KBM-7 (cell line): ENCODE measurements at places on chromosomes 13 and 19.

DNA sequence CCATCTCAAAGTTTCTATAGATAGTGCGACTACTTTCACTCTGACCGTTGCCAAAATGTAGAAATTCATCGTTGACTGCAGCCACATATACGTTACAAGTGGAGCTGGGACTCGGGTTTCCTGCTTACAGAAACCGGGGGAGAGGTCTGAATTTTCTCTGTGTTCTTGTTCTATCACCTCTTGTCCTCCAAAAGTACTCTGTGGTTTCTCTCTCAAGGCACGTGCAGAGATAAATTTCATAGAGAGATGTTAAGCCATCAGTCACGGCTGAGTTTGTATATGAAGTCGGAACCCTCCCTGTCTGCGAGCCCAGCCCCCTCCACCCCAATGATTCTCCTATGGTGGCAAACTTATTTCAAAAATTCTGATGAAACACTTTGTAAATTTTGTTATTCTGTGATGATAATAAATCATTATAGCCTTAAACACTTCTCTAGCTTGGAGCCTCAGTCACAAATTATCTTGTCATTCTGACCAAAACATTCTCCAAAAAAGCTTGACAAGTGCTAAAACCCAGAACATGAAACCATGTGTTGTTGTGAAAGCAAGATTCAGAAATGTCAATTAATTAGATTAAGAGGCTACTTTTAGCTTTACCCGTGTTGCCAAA is 87.5 kb downstream of the TSHZ3 start:
- no peak for DNase-seq

GRCh38 chr13:99522298-99522697 is 21.0 kb downstream of the TM9SF2 start:
- no peak for DNase-seq

DNA sequence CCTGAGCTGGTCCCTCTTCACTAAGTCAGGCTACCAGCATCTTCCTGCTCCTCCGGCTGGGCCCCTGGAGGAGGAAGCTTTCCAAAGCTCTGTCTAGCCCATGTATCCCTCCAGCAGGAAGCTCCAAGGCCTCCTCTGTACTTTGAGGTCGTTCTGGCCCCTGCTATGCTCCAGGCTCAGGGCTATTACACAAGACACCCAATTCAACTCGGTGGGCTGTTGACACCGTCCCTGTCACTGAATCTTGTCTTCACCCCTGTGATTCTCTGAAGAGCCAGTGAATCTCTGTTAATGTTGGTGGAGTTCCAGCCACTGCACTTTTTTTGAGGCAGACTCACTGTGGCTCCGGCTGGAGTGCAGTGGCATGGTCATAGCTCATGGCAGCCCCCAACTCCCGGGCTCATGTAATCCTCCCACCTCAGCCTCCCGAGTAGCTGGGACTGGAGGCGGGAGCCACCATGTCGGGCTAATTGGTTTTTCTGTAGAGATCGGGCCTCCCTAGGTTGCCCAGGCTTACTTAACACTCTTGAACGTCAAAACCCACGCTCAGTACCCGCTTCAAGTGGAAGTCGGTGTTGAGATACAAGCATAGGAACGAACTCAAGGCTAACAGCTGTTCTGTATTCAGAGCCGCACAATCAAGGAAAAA is 512 bp upstream of the REX1BD start:
- no peak for DNase-seq

- DNase-seq, result no peak
Measured at GRCh38 chr19:39778763-39779162, at the start of gene LEUTX. Gene LEUTX (plus strand): TSS chr19:39778854. CDS start chr19:39778921, 67 bp downstream.

GRCh38 chr19:38918526-38918925 is 6.5 kb upstream of the CCER2 start:
- DNase-seq, result no peak

- DNase-seq, result no peak
Measured at GRCh38 chr13:89115307-89115706, 1444.1 kb downstream of the SLITRK5 start.

DNA sequence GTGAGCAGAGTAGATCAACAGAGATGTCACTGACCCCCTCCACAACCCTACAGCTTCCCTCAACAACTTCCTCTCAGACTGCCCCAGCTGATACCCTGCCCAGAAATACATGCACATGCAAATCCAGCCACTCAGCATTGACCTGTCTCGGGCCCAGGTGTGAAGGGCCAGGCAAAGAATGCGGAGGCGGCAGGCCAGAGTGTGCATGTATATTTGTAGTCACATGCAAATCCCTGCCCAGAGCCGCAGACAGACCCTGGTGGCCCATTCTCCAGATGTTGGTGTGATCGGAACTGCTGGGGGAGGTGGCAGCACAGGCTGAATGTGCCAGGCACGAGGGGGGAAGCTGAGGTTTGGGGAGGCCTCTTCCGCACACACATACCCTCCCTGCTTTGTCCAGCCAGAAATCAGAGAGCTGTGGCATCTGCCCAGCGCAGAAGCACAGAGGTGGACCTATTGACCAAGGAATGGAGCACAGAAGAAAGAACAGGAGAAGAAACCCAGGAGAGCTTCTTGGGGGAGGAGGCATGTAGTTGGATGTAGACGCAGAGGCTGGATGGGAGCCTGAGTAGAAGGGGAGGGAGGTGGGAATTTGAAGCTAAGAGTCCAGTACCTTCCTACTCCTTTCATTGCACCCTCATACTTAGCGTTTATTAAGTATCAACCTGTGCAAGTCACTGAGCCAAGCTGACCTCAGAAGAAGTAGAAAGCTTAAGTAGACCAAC is 14.4 kb downstream of the MEF2B start:
- no peak for DNase-seq

DNA sequence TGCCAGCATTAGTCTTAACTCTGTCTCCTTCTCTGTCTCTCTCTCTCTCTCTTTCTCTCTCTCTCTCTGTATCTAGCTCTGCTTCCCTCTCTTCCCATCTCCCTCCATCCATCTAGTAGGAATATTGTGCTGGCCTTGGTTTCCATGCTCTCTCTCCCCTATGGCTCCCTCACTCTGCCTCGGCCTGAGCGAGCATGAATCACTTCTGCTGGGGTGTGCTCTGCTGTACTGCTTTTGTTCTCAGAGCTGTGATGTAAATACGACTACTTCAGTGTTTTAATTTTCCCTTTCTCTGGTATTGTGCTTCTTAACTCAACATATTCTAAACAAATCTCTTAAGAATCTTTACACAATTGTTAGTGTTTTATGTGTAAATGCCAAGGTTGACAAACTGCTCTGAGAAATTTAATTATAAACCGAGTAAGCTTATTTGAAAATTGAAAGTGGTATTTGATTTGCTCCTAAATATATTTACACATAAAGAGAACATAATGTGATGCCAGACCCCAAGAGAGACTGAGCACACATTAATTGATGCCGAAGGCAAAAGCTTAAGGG is 211.5 kb upstream of the KL start:
- no peak for DNase-seq

GRCh38 chr13:43005460-43006236 is 13.6 kb upstream of the EPSTI1 start:
- DNase-seq, result no peak

- peak; percentile 65 for DNase-seq
Measured at GRCh38 chr19:41928221-41928683, at the start of gene ERFL. Gene ERFL (minus strand): TSS chr19:41928449. CDS start chr19:41912919, 15,530 bp downstream.

GRCh38 chr13:114024603-114025404 is 50.9 kb upstream of the C13orf46 start:
- DNase-seq, result no peak

- peak; percentile 5 for DNase-seq
Measured at GRCh38 chr13:20667857-20668437, 35.6 kb upstream of the IL17D start.

DNA sequence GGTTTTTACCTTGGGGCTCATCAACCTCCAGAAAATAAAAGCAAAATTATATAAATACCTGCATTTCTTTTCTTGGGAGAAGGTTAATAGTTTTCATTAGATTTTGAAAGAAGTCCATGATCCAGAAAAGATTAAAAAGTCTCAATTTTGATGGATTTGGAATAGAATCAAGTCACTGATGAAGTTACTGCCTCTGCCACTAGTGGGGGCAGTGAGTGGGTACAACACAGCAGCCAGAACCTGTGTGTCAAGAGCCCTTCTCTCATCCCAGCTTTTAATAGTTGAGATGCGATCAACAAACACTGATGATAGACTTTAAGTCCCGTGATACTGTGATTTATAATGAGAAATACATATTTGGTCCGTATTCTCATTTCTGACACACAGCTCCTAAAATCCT is 686.7 kb downstream of the DIAPH3 start:
- DNase-seq, result no peak

- DNase-seq, result no peak
Measured at GRCh38 chr19:56089344-56089743, 31.8 kb downstream of the ZNF787 start.

DNA sequence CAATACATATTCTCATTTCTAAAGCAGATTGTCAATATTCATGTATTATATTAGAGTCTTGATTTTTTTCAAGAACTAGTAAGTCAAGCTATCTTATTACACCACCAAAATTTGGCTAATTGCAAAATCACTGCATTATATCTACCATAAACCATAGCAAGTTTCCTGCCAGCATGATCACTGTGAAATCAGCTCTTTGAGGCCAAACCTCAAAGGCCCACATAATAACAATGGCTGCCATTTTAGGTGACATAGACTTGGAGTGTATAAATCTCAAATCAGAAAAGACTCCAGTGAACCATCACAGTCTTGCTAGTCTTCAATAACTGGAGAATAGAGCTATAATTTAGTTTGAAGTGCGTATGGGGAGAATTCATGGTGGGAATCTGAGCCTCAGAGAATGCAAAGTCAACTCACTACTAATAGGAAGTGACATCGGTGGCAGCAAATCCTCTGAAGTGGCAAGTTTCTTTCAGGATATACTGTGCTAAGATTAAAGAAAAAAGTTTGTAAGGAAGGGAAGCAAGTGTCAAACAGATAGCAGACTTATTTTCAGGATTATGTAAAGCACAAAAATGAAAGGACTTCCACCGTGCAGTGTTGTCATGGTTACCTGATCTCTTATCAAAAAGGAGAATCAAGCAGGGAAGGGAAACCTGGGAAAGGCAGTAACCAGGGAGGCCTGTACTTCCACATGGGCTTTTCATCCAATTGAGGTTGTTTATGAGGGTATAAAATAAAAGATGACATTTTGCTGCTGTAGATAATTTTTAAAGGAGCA is 117.4 kb upstream of the FNDC3A start:
- DNase-seq, result peak; percentile 54

DNA sequence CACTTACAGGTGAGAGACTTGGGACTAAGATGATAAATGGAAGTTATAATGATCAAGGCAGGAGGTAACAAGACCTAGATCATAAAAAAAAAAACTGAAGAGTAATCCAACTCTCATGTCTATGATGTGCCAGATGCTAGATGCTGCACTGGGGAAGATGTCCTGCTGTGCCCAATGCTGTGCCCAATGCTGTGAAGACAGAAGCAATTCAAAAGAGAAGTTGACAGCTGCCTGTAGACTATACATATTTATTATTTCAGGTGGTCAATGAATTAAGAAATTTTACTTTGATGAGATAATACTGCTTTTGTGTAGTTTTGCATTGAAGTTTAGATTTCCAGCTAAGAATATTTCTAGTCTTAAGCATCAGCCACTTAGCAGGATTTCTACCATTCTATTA is 21.5 kb downstream of the VWA8 start:
- no peak for DNase-seq

DNA sequence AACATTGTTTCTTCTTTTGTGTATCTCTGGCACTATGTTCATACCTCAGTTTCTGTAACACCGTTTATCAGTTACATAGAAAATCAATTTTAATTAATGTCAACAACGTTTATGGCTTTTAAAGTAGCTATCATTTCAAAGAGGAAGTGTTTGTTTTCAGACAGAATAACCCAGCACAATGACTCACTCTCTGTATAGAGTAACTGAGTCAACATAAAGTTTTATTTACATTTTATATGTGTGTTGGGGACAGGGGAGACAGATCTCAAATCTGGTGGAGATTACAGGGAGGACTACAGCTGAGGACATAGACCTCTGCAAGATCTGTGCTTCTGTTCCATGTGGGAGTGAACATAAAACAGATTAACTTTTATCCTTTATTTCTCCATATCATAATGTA is 2590.1 kb downstream of the PCDH9 start:
- DNase-seq, result no peak

- DNase-seq, result no peak
Measured at GRCh38 chr13:44921931-44922758, 67.1 kb downstream of the NUFIP1 start.

- DNase-seq, result peak; percentile 1
Measured at GRCh38 chr13:106318941-106319411, 216.5 kb downstream of the EFNB2 start.

DNA sequence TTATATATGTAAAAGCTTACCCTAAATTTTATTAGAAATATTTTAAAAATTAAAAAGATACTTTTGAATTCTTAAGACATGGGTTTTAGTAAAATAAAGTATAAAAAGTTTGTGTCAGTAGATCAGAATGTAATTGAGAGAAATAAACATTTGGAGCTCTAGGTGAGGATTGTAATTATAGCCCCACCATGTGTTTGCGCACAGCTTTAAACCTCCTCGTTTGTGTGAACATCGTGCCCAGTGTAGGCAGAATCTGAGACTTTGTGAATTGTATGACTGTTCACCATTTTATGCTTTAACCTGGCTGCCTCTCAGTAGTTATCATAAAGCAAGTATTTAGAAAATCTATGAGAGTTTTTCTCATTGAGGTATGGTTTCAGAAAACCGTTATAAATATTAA is 29.1 kb downstream of the CUL4A start:
- DNase-seq, result no peak

GRCh38 chr19:49858088-49858985 is 7.4 kb downstream of the PTOV1 start:
- DNase-seq, result no peak

DNA sequence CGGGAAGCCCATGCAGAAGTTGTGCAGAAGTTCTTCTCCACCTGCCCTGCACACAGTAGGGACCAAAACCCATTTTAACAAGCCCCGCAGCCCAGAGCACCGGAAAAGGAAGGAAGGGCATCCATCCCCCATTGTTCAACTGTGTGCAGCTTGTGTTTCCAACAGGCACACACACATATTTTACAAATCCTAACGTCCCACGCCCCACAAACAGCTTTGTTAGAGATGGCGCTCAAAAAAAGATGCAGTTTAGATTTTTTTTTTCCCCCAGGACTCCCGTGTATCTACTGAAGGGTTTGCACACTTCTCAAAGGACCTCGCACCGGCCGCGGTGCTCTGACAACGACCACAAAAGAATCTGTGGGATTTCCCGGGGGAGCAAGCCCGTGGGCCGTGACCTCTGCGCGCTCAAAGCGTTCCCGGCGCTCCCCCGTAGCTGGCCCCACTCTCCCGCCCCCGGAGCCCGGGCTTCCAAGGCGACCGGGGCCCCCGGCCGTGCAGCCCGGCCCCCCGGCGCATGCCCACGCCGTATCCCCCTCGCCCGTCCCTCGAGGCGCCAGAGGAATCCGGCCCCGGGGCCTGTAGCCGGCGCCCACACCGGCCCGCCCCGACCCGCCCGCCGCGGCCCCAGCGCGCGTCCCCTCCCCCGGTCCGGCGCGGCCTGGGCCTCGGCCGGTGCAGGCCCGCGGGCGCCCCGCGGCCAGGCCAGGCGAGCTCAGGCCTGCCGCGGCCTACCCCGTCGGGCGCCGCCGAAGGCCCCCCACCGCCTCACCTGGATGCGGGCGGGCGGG is 523 bp downstream of the ELAVL1 start:
- peak; percentile 51 for DNase-seq
